ENCODE measurements at places on chromosomes 1 and 21.

DNA sequence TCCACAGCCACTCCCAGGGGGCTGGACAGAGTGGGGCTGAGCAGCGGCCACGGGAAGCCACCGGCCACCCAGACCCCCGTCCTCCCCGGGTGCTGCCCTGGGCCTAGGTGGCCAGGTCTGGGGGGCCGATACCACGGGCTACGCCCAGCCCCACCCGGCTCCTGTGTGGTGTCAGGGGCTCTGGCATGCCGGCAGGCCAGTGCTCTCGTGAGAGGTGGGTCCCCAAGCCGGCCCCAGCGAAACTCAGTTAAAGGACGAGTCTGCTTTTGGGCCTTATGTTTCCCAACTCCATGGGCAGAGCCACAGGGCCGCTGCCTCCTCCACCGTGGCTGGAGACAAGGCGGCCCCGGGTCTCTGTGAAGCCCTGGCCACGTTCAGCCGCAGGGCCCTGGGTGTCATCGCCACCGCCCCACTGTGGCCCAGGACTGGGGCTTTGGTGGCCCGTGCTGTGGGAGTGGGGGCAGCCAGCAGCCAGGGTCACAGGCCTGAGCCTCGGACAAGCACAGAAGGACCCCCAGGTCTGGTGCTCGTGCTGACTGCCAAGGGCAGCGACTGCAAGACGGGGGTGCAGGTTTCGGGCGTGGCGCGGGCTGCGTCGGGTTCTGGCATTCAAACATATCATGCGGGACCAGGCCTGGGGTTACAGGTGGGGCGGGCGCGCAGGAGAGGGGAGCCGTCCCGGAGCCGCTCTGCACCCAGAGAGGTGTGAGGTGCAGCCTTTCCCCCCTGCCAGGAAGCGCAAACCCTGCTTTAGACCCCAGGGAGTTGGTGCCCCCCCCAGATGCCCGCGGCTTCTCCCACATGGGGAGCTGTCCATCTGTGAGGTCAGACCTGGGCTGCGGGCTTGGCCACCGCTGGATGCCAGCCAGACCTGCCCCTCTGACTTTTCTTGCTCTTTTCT lies 11.9 kb upstream of the C1orf159 start:
- DNase-seq, result no peak

- no peak for DNase-seq
Measured at GRCh38 chr1:183239220-183239742, 53.2 kb downstream of the LAMC2 start.

DNA sequence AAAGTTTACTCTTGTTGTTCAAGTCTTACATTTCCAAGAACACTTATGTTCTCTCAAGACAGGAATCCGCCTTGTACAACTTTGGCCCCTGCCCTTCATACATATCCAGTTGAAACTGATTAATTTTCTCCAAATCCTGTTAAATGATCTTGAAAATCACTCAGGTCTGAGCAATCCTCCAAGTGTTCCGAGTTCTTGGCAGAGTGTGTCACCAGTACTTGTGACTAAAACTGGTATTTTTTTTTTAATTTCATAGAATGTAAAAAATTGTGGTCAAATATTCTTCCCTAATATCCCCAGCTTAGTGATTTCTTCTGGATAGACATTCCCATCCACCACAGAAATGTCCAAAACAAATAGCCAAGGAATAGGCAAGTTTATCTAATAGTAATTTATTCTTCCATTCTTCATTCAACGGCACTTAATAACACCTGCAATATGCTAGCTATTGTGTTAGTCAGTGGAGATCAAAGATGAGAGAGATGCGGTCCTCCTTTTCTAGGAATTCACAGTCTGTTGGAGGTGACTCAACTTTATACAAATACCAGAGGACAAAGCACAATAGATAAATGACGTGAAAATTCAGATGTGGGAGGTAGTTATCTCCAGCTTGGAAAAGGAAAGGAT lies 71.4 kb downstream of the DIRAS3 start:
- no peak for DNase-seq

- DNase-seq, result no peak
Measured at GRCh38 chr1:229254910-229255541, 15.9 kb upstream of the RAB4A start.

DNA sequence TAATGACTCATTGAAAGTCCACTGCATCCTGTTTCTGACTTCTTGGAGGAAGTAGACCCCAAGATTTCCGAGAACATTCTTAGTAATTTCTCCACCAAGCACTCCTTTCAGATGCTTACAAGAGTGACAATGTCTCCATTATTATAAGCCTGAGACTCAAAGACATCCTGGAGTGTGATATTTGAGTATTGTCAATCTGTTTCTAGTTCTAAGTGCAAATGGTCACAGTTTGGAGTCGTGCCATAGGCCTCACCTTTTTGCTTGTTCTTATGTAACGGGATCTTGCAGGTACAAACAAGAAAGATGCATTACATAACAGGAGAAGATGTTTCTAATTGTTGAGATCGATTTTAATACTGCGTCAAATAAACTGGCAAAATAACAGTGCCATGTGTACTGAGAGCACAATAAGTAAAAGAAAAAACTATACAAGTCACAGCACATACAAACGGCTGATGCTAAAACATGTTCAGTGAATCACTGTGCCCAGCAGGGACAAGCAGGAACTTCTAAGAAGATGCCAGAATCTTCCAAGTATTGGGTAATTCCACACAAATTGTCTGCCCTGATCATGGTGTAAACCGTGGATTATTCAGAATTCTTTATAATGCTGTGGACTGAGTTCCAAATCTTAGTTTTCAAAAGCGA lies 54.1 kb downstream of the CD2 start:
- DNase-seq, result no peak

- no peak for DNase-seq
Measured at GRCh38 chr1:248792342-248792741, 33.4 kb downstream of the SH3BP5L start.

DNA sequence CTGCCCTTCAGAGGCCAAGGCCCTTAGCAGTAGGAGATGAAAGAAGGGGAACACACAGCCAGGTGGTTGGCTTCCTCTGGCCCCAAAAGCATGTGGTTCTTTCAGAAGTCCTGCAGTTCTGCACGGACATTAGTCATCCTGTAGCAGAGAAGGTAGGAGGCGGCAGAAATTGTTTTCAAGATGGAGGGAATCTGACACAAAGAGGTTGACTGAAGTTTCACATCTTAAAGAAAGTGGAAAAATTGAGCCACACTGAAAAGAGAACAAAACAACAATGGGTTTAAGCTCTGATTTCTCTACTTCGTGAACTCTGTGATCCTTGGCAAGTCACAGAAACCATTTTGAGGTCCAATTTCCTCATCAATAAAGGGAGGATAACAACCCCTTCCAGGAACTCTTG lies 125.3 kb upstream of the DNAH14 start:
- no peak for DNase-seq

GRCh38 chr1:21188235-21188634 lies 11.5 kb upstream of the EIF4G3 start:
- DNase-seq, result no peak

GRCh38 chr1:207666342-207666741 lies 21.4 kb downstream of the CR1L start:
- DNase-seq, result no peak

GRCh38 chr1:17914131-17914530 lies 159.0 kb downstream of the ACTL8 start:
- DNase-seq, result no peak

DNA sequence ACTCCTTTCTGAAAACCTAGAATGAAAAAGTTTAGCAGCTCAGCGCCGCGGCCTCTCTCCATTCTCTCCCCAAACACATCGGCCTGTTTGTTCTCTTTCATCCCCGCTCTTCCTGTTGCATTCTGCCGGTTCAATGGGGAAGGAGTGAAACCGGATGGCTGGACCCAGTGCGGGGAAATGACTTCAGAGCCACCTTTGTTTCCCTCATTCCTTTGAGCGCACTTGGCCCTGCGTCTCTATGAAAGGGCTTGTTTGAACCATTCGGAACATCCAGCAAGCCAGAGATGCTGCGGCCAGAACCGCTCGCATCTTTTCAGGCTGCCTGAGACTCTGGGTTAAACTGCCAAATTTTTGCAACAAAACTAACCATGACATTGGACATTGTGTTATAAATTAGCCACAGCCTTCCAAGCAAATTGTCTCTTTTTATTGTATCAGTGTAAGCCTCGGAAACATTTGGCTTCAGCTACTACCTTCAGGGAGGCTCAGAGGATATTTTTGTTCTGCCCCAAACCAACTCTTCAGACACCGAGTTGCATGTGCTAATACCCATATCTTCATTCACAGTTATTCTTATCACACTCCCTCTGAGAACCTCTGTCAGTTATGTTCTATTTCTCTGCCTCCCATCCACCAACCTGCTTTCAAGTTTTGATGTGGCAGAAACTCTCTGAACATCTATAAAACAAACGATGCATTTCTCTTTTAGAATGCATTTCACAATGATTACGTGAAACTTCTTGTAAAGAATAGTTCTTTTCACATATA lies 5.1 kb upstream of the OLIG1 start:
- DNase-seq, result no peak

DNA sequence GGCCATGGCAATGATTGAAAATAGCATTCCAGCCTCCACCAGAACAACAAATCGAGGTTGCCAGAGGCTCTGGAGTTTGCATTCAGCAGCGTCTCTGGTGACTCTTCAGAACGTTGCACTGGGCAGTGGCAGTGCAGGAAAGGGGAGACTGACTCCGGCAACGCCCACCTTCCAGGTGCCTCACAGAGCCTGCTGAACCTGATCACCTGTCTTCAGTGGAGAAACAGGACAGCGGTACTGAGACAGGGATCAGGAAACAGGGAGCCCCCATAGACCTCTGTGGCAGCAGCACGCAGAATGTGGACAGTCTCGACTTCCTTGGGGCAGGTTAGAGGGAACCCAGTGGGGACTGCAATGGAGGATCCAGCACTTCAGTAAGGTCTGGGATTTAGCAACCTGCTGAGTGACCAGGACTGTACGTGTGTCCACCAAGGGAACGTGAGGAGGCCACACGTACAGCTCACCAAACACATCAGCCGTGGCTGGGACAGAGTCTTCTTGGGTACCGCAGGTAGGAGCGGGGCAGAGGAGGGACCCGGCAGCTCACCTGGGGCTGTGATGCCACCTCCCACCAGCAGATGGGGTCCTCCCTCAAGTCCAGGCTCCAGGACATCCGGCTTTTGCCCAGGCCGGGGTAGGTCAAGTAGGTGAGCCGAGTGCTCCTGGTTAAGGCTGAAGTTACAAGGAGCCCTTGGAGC lies 128.6 kb downstream of the PRDM2 start:
- no peak for DNase-seq

- DNase-seq, result no peak
Measured at GRCh38 chr1:101116006-101116405, 90.4 kb upstream of the DPH5 start.

DNA sequence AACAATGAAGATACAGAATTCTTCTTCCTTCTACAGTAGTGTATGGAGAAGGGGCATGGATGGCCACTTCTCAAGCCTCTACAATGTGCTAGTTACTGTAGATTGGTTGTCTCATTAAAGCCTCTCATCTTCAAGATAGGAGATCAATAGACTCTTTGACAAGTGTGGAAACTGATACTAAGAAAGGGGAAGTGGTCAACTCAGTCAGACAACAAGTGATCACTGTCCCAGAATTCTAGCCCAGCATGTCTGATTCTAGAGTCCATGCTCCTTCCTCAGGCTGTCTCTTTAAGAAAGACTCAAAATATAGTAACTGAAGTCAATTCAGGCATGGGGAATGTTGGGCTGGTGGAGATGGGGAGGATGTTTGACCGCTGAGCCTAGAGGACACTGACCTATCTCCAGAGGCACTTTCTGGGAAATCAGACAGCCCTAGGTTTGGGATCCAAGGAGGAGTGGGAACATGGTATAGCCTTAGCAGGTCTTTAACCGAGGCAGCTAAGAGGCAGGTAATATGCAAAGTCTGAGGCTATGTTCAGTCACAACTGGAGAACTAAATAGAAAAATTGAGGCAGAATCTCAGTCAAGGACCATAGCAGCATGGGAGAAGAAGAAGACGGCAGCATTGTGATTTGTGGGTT lies 39.3 kb upstream of the EYA3 start:
- no peak for DNase-seq

- DNase-seq, result no peak
Measured at GRCh38 chr21:41764558-41765419, 2.1 kb downstream of the RIPK4 start.

DNA sequence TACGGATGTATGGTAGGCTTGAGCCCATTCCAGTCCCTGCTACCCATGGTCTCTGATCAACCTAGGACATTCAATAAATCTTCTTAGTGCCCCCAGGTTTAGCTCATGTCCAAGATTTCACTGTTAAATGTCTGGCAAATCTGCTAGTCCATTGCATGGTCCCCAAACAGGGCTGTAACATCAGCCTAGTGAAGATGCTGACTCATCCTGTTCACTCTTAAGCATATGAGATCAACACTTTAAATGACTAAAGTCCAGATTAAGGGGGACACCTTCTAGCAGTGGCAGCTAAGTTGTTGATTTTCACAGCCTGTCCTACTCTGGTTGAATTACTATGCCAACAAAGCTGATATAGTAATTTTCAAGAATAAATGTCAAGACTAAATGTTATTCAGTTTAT lies 46.5 kb upstream of the NUF2 start:
- no peak for DNase-seq

DNA sequence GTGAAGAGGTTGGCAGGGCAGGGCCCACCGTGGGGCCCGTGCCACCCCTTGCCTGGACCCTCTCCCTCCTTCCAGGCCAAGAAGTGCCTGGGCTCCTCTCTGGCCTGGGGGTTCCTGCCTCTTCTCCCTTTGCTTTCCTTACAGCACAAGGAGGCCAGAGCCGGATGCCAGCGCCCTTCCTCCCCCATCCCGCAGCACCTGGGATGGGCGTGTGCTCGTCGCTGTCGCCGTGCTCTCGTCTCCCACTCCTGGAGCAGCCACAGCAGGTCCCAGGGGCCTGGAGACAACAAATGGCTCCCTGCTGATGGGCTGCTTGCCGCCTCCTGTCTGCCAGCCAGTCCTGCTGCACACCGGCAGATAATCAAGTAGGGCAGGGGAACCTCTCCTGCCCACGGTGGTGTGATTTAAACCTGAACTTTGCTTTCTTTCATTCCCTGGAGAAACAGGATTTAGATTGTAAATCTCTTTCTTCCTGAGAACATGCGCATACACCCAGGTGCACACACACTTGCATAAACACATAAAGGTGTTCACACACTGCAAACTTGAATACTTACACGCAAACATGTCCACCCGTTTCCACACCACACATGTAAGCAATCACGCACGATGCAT lies 50.8 kb upstream of the POU3F1 start:
- DNase-seq, result no peak

GRCh38 chr1:204568576-204569315 lies 52.5 kb downstream of the MDM4 start:
- no peak for DNase-seq
